ENCODE measurements at places on chromosomes 7 and 10.

- no peak for DNase-seq
Measured at GRCh38 chr7:64884085-64884912, 18.8 kb upstream of the ZNF273 start.

DNA sequence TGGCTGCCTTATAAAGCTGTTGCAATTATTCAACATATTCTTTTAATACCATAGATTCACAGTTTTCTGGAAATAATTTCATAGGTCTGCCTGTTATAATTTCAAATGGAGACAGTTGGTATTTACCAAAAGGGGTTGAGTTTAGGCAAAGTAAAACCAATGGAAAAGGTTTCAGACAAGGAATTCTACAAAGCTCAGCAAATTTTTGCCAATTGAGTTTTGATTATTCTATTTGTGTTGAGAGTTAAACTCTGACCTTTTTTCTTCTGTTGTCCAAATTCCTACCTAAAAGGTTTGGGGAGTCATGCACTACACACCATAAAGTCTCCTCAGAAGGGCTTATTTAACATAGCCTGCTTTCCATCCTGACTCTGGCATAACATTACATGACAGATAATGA is 38.5 kb upstream of the ABCA13 start:
- no peak for DNase-seq

DNA sequence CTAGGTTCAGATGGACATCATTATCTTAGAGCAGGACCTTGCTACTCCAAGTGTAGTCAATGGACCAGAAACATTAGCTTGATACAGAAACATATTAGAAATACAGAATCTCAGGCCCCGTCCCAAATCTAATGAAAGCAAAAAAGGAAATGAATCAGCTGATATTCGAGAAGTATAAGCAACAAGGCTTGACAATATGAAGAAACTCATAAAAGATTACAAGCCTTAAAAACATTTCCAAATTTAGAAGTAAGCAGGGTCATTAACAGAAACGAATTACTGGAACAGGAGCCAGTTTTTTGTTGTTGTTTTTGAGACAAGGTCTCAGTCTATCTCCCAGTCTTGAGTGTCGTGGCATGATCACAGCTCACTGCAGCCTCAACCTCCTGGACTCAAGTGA is 40.5 kb upstream of the GSAP start:
- no peak for DNase-seq

GRCh38 chr7:121113288-121113687 is 124.8 kb downstream of the CPED1 start:
- no peak for DNase-seq

- no peak for DNase-seq
Measured at GRCh38 chr7:115449689-115450088, 527.8 kb downstream of the MDFIC start.

DNA sequence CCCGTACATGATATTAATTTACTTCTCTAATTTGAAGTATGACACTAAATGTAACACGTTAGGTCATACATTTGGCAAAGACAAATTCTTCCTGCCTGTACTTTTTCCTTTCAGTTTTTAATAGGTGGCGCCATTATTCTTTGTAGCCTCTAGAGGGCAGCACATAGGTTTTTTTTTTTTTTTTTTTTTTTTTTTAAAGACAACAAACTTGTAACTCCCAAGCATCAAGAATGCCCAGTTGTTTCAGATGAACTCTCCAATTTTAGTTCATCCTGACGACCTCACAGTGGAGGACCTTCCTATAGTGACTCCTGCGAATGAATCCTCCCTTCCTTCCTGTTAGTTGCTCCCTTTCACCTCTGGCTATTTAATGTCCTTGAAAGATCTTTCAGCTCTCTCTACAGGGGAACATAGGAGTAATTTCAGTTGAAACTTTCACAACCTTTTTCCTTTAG is 139.3 kb upstream of the HDAC9 start:
- peak; percentile 13 for DNase-seq

- DNase-seq: no peak
Measured at GRCh38 chr10:102775935-102776669, 32.4 kb downstream of the WBP1L start.

DNA sequence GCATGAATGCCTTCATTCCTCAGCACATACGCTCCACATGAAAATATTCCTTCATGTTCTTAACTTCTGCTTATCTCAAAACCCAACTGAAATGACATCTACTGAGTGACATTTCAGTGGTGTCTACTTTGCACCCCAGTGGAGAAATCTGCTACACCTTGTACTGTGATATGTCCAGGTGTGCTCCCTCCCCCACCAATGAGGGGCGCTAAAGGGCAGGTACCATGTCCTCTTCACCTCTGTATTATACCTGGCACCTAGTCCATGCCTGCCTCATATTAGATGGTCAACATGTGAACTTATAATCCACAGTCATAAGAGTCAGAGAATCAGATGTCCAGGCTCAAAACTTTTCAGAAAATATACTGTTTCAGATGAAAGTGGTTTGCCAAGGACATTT is 2.1 kb downstream of the PAXIP1 start:
- DNase-seq: no peak

DNA sequence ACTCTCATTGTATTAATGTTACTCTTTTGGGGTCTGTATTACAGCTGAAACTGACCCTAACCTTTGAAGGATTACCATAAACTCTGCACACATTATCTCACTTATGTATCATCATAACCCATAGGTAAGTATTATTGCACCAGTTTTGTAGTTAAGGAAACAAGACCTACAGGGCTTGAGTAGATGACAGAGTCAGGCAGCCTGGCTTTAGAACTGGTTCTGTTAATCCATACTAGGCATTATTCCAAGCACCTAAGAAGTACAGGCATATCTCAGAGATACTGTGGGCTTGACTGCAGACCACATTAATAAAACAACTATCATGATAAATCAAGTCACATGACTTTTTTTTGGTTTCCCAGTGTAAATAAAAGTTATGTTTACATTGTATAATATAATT is 17.1 kb upstream of the AKR1B1 start:
- no peak for DNase-seq
